Amygdala (tissue), 56 donors: ENCODE measurements at places on chromosomes 1 and 21.

- DNase-seq, result no peak
These were observed 116.0 kb downstream of the RASAL2 start for GRCh38 chr1:178209935-178210334.

GRCh38 chr1:106908689-106909088 lies 147.8 kb upstream of the PRMT6 start:
- DNase-seq, result no peak

GRCh38 chr1:162649583-162649982 lies 17.3 kb downstream of the DDR2 start:
- DNase-seq, result no peak

- no peak for DNase-seq
These were observed 138.7 kb downstream of the DISP1 start for GRCh38 chr1:222953585-222953984.

DNA sequence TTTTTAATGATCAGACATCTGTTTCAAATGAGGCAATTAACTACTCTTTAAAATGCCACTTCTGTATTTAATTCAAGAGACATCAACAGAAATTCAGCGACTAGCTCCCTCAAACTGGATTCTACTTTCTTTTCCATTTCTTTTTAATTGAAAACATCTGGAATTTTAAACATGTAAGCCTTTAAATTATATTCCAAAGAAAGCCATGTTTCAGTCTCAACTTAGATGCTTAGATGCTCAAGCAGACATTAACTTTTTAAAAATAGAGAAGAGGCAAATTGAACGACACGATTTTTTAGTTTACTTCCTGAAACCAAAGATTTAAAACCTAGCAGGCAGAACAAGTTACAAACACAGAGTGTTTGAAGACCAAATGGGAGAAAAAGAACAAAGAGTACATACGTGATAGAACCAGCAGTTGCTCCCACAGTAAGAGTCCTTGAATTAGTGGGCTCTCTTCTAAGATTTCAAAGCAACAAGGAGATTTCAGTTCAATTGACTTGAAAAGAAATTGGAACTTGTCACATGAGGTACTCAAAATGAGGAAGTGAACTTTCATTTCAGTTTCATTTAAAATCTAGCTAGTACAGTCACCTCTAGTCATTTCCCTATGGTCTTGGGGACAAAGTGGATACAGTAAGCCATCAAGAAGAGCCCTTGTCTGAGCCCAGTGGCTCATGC lies at the start of gene CTSS:
Gene CTSS (minus strand): TSS at position 483 of the 681 bp plus-strand sequence. CDS start 1,015 bp downstream, outside the sequence.
- DNase-seq, result no peak

- DNase-seq, result no peak
These were observed 116.6 kb upstream of the IVNS1ABP start for GRCh38 chr1:185433667-185434066.

DNA sequence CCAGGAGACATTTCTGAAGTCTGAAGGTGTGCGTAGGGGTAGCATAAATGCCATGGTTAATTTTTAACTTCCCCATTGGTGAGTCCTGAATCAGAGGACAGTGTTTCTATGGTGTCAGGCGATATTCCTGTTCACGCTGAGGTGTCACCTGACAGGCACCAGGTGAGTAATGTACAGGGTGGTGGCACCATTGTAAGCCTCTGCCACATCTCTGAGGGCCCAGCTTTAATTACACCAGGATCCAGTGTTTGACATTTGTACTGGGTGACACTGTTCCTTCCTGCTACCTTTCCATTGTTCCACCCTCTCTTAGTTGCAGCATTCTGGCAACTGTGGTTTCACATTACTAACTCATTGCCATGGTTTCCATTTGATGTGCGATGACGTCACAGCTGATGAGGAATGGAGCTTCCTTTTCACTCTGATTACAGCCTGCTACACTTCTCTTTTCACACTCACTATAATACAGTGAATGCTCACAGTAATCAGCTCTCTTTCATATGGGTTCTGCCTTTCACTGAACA lies 40.6 kb upstream of the MARK1 start:
- DNase-seq, result no peak

DNA sequence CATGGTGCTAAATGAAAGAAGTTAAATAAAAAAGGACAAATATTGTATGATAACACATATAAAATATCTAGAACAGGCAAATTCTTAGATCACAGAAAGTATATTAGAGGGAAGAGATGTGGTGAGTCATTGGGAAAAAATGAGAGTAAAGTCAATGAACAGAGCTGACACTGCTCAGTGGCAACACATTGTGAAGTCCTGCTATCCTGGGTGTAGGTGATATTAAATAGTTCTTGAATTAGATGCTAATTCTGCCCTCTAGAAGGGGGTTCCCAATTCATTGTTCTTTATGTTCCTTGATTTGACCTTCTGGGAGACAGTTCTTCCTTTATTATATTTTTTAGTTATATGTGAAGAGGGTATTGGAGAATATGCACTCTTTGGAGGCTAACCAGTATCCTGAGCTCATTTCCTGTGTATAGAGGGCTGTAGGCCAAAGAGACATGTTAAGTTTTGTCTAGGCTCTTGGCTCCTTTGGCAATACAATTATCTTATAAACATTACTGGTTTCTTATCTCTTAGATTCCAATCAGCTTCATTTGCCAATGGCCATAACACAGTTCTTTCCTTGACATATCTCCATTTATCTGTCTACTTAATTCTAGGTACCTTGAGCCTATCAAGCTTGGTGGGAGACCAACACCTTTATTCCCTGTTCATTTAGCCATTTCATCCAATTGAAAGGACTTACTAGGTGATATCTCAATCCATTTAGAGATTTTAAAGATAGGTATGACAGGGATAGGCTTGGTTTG lies 6.6 kb upstream of the SLC35A3 start:
- no peak for DNase-seq

DNA sequence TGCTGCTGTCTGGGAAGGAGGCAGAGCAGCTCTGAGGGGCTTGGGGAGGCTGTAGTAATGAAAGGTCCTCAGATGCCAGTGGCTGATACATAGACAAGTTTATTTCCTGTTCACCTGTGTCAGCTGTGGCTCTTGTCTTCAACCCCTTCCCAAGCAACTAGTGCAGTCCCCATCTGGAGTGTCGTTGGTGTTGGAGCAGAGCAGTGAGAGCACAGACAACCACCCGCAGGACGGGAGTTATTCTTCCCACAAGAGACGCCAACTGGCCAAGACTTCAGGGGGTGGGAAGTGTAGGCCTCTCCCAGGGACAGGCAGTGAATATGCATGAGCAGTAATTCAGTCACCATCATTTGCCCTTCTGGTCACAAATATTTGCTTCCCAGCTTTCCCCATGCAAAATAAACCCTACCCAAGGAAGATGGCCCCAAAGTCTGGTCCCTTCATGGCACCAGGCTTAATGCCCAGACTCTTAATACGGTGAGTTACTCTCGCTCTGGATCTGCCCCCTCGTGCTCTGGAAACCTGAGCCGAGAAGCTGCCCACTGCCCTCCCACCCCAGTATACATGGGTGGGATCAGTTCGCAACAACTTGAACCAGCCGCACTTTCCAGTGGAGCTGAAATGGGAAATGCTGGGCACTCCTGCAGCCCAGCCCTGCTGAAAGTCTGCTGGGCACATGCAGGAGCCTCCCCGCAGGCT lies 153.5 kb upstream of the COL6A1 start:
- DNase-seq, result no peak

- DNase-seq, result no peak
These were observed 3.8 kb downstream of the EFNA3 start for GRCh38 chr1:155082301-155083051.

DNA sequence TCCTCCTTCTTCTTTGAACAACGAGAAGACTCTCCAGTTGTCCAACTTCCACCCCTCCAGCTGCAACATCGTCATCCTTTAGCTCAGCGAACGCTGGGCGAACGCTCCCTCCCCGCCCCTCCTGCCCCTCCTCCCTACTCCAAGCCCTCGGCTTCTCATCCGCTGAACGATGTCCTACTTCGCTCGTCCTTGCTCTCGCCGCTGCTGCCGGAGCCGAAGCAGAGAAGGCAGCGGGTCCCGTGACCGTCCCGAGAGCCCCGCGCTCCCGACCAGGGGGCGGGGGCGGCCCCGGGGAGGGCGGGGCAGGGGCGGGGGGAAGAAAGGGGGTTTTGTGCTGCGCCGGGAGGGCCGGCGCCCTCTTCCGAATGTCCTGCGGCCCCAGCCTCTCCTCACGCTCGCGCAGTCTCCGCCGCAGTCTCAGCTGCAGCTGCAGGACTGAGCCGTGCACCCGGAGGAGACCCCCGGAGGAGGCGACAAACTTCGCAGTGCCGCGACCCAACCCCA lies at the start of gene BCAN:
Gene BCAN (plus strand): TSS at position 357 of the 504 bp plus-strand sequence. CDS start 3,938 bp downstream, outside the sequence.
- peak; percentile 72 for DNase-seq

DNA sequence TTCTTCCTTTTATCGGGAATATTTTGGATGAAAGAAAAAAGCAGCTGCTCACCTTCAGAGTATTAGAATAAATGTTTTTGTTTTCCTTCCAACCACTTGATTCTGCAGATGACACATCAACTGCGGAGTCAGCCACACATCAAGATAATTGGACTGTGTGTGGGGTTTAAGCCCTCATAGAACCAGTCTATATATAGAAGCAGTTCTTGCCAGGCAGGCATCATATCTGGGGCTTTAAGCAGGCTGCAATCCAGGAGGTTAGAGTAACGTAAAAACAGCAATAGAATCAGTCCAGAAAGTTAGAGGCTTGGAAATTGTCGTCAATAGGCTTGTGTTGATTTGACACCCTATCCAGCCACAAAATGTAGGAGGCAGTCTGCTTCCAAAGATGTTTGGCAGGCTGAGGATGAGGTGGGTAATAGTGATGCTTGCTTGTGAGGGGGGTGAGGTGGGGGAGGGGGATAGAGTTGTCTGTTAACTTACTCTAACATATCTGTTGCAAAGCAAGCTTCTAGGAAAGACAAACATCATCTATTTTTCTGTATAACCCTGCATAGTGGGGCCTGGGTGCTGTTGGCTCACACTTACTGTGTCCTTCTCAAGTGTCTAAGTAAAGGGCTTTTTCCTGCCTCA lies 64.8 kb downstream of the PEX14 start:
- no peak for DNase-seq

DNA sequence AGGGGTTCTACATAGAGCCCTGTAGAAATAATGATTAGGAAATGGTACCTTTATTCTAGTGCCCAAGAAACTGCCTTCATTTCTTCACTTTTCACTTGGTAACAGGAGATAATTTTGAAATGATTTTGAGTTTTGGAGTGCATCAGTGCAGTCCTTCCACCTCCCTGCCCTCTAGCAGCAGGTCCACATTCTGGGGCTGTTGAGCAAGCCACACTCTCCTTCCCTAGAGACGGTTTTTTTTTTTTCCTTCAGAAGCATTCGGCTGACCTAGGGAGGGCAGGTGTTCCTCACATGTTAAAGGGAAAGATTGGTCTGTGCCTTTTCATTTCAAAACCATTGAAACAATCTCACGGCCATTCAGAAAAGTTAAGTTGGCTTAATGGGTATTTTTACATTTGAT lies 39.8 kb downstream of the SLC37A1 start:
- no peak for DNase-seq

DNA sequence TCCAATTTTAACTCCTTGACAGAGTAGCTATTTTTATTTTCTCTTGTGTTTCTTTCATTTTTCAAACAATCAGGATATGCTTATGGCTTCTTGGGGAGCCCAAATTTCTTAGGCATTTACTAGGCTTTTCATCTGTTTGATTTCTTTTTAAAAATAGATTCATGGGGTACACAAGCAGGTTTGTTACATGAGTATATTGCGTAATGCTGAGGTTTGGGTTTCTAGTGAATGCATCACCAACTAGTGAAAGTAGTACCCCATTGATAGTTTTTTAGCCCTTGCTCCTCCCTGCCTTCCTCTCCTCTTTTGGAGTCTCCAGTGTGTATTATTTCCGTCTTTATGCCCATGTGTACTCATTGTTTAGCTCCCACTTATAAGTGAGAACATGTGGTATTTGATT lies 190.7 kb downstream of the CENPF start:
- no peak for DNase-seq

- no peak for DNase-seq
These were observed 73.0 kb downstream of the CCDC18 start for GRCh38 chr1:93253516-93253915.

DNA sequence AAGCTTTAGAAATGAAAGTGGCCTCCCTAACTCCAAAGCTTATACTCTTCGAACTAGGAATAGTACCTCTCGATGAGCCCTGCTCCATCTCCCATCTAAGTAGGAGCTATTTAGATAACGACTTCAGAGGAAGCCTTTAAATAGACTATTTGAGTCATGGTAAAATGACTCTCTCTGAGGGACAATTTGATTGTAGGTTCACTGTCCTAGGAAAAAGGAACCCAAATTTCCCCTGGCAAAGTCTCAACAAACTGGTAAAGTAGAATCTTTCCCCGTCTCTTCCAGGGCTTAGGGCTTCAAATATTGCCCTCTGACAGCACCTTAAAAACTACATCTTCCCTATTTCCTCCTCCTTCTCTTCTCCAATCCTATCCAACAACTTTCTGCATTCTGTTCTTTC lies 2.0 kb upstream of the FCER1A start:
- DNase-seq, result no peak

- DNase-seq, result no peak
These were observed 1.6 kb upstream of the NECAP2 start for GRCh38 chr1:16438924-16439323.

GRCh38 chr1:182602935-182603645 lies 1.1 kb downstream of the RGS16 start:
- no peak for DNase-seq
